ENCODE measurements at places on chromosomes 6 and 20.

- no peak for DNase-seq
Observed at GRCh38 chr6:115601509-115601908, 459.2 kb downstream of the FRK start.

GRCh38 chr20:1382670-1383069 is 10.2 kb downstream of the FKBP1A start:
- DNase-seq = no peak

- DNase-seq = no peak
Observed at GRCh38 chr6:130233330-130233729, 10.6 kb upstream of the SAMD3 start.

GRCh38 chr6:42279966-42280629 is 62.4 kb upstream of the MRPS10 start:
- no peak for DNase-seq

DNA sequence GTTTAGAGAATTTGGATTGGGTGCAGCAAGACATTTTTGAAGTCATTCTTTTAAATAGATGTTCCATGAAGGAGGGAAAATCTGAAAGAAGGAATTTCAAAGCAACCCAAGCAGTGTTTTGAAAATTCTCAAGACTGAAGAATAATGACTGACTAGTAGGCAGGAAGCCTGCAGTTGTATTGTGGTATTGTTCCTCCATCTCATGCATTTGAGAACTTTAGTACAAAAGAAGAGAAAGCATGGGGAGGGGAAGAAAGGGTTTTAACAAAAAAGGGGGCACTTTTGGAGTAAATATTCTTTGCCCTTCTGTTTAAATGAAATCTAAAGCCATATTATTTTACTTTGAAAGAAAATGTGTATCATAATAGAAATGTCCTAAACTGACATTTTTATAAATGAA is 6.6 kb downstream of the NCOA3 start:
- DNase-seq = no peak

GRCh38 chr6:163298079-163298830 is 116.3 kb upstream of the QKI start:
- DNase-seq = no peak

GRCh38 chr20:10521068-10521831 is 86.1 kb downstream of the SLX4IP start:
- no peak for DNase-seq

- DNase-seq = peak; percentile 2
Observed at GRCh38 chr20:47019121-47019824, 124.6 kb downstream of the EYA2 start.

- DNase-seq = no peak
Observed at GRCh38 chr6:99553888-99554287, 14.6 kb downstream of the CCNC start.

All from NCI-H1417 treated with DMSO at 0.1 percent for 48 hours (cell line).